Stimulated activated CD8-positive, alpha-beta memory T cell treated with anti-CD3 and anti-CD28 coated beads, Interleukin-4, amount 100 ng/mL, for 1 hour (primary cell): ENCODE measurements at places on chromosomes 11 and 22.

GRCh38 chr11:111372538-111372937 lies 6.5 kb downstream of the POU2AF1 start:
- no peak for DNase-seq

- no peak for DNase-seq
These were observed 1153.0 kb upstream of the TENM4 start for GRCh38 chr11:80593648-80594374.

GRCh38 chr11:22199243-22199642 lies 6.4 kb downstream of the ANO5 start:
- DNase-seq, result no peak

- no peak for DNase-seq
These were observed 281.6 kb downstream of the TBC1D22A start for GRCh38 chr22:47043835-47044721.

DNA sequence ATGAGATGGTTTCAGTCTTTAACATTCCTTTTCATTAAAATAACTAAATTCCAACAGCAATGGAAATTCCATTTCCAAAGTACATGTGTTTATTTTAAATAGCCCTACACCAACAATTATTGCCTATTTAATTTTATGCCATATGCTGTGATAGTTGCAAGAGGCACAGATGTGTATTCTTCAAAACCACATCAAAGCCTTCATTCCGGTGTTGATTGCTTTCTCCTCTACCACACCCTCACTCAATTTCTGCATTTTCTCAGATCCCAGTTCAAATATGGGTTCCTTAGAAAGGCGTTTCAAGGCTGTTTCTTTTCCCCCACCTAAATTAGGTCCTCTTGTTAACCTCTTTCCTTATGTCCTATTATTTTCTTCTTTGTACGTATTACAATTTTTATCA lies 6.0 kb upstream of the HSD17B12 start:
- no peak for DNase-seq

- no peak for DNase-seq
These were observed 10.7 kb downstream of the SLCO2B1 start for GRCh38 chr11:75161506-75162095.

DNA sequence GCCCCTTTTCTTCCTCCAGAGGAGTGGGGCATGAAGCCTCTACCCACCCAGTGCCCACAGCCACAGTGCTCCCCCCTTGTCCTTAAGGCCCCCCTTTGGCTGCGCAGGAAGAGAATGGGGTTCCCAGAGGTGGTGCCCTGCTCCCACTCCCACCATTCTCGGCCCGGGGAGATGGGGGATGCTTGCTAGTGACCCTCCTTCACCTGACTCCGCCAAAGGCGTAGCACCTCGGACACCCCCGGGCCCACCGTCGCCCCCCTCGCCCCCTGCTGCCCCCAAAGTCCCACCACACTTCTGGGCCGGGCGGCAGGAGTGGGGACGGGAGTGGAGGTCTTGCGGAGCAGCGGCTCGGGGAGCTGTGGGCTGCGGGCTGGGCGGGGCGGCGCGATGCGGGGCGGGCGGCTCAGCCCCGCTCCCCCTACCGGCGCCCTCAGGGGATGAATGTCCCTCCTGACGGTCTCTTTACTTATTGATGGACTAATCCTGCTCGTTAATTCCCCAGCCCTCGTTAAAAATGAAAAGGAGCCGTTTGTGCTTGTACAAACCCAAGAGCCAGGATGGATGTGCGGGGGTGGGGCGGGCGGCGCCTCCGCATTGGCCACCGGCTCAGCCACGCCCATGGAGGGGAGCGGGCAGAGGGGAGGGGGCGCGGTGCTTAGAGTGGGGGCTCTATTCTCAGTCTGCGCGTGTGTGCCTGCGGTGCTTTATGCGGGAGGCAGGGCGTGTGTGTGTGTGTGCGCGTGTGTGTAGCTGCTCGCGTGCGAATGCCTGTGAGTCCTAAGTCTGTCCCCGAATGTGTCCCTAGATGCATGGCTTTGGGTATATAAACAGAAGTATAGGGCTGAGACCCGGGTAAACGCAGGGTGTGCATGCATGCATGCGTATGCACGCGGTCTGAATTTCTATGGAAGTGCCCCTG lies 25.6 kb downstream of the SYT7 start:
- DNase-seq, result no peak

DNA sequence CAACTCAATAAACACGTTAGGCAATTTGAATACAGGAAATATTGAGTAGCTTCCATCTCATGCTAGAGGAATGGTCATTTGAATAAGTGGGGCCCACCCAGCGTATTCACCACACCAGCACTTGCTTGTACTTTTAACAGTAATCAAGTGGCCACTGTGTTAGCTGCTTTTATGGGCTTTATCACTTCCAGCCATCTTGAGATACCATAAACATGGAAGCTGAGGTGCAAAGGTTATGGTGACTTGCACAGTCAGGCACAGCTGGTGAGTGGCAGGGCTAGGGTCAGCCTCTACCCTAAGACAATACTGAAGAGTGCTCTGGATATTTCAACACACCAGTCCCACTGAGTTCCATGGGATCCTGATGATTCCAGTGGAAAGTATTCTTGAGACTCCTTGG lies 6.7 kb downstream of the JOSD1 start:
- no peak for DNase-seq

GRCh38 chr22:43817402-43817801 lies 5.3 kb upstream of the EFCAB6 start:
- no peak for DNase-seq
